ENCODE measurements at places on chromosomes 16 and 17.

DNA sequence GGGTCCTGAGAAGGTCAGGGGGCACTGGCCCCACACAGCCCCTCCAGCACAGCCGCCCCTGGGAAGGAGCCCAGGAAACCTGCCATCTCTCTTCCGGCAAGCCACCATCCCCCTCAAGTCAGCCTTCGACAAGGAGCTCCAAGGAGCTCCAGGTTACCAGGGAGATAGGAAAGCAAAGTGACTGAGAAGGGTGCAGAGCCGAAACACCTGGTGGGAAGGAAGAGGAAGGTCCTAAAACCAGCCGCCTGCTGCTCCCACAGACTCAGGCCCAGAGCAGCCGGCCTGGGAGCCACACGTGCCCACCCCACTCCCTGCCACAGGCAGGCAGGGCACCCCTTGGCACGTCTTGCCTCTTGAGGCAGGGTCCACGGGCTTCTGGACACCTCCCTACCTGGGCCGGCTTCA is 80.7 kb downstream of the TIMM22 start:
- no peak for DNase-seq

DNA sequence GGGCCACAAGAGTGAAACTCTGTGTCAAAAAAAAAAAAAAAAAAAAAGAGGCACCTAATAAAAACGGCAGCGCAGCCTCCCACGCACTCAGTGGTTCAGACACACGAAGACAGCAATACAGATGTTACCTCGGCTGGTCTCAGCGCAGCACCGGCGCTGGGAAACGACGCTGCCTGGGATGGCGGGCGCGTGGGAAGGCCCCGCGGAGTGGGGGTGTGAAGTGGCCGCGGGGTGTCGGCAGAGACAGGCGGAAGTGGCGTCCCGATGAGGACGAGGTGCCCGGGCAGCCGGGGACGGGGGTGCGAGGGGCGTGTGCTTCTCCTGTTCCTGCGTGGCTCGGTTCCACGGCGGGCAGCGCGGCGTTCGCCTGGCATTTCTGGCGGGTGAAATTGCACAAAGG is 179.4 kb downstream of the BANP start:
- no peak for DNase-seq

DNA sequence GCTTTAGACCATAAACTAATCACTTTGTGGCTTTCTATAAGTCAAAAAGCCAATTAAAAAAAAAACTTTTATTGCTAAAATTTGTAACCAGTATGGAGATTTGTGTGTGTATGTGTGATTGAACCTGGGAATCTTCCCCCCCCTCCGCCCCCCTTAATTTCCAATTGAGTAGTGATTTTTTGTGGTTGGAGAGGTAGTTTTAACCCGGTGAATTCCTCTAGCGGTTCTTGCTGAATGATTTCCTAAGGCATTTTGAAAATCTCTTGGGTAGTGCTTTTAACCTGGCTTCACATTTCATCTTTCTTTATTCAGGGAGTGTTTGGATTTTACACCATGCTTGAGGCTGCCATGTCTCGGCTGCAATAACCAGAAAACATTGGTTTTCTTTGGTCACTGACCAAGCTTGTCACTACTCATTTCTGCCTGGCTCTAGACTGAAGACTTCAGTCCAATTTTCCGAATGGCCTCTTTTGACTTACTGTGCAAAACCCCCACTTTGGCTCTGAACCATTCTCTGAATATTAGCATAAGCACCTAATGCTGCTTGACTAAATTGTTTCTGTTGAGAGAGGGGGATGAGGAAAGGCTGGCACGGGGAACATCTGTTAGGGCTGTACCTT is 35.6 kb downstream of the PRKCA start:
- DNase-seq, result peak; percentile 39

- DNase-seq, result no peak
These were observed 24.7 kb downstream of the WIPF2 start for GRCh38 chr17:40243761-40244160.

DNA sequence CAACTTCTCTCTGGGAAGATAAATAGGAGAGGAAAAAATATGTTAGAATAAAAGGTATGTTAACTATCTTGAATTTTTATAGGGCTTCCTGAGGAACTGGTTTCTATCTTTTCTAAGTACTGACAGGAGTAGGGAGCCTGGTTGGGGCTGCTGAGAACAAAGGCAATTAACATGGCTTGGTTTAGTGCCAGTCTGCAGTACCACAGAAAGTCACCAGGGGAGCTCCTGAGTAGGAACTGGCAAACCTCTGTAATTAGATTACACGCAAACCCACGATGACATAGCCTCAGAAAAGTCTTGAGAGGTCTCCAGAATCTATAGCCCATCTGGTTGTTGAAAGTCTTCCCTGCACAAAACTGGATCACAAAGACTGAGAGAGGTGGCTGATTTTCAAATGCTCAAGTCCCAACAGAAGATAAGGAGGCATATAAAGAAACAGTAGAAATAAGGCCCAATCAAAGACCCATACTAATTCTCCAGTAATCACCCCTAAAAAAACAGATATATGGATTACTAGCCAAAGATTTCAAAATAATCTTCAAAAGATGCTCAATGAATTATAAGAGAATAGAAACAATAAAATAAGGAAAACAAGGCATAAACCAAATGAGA is 11.7 kb upstream of the CNTNAP4 start:
- DNase-seq, result no peak

DNA sequence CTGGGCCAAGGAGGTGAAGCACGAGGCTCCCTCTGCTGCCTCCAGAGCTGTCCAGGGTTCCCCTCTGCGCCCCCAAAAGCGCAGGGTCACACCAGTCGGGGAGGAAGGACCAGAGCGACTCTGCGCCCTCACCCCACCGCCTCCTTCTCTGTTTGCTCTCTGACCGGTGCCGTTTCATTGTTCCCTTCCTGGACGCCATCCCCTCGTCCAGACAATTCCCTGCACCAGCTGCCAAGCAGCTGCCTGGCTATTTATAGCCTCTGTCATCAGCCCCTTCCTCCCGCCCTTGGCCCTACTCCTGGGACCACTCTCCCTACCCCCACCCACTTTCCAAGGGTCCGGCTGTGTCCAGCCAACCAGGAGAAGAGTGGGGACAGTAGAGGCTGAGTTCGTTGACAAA is 68.8 kb upstream of the CREBBP start:
- peak; percentile 79 for DNase-seq

- peak; percentile 71 for DNase-seq
These were observed 200.5 kb upstream of the CHMP6 start for GRCh38 chr17:80790981-80791742.

DNA sequence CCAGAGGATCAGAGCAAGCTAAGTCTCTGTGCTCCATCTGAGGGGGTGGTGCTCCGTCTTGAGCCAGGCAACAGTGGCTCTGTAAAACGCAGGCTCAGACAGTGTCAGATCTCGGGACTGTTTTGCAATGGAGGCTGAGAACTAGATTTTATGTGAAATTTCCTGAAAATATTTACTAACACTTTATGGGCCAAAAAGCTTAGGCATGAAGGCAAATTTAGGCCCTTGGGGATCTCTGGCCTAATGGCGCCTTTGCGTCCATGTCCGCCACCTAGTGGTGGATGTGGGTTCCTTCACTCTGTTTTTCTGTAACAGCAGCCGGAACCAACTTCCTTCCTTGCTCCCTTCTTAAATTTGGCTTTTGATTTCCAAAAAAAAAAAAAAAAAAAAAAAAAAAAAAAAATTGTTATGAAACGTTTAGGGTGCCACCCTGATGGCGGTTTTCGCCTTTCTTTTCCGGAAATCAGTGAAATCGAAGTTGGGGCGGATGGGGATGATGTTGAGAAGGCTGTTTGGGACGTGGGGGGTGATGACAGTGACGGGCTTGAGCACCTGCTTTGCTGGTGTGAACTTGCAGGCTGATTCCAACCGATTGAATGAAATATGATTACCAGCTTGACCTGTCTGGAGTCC is 14.0 kb upstream of the ELAC2 start:
- peak; percentile 69 for DNase-seq

DNA sequence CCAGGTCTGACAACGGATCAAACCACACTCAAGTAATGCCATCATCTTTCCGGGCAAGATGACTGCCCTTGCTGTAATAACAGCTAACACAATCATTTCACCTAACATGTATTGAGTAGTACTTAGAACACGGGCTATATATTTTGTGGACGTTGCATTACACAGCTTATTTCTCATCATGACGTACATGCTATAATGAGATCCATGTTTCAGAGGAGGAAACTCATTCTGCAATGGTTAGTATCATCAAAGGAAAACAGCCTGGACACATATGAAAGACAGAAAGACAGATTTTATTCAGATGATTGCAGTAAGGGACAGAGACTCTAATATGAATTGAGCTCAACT is 446.7 kb downstream of the HS3ST3B1 start:
- no peak for DNase-seq

DNA sequence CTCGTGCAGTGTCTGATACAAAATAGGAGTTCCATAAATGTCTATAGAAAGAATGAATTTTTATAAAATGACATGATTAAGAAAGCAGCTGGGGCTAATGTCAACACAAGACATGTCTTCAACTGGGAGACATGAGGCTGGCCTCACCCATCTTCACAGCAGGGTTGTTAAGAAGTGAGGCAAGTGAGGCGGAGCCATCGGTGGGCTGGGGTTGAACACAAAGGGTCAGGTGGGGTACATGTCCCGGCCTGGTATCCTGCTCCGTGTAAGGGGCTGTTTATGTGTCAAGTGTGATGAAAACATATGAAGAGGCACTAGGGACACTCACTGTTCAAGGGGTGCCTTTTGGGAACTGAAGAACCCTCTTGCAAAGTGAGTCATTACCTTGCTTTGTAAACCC is 22.1 kb downstream of the CDK5R1 start:
- no peak for DNase-seq

DNA sequence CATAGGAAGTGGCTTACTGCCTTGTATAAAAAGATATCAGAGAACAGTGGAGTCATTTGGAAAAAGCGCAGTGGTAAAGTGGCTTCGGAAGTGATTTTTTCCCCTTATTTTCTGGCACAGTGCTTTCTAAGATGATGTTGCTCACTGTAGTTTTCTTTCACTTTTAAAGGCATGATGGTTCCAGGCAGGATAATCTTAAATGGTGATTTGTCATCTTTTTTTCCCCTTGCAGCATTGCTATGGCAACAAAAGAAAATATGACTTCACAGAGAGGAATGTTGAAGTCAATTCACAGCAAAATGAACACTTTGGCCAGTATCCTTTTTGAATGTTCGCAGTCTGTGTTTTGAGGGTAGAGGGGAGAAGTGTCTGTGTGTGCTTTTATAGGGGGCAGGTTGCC is 42.5 kb downstream of the GOSR1 start:
- peak; percentile 37 for DNase-seq

DNA sequence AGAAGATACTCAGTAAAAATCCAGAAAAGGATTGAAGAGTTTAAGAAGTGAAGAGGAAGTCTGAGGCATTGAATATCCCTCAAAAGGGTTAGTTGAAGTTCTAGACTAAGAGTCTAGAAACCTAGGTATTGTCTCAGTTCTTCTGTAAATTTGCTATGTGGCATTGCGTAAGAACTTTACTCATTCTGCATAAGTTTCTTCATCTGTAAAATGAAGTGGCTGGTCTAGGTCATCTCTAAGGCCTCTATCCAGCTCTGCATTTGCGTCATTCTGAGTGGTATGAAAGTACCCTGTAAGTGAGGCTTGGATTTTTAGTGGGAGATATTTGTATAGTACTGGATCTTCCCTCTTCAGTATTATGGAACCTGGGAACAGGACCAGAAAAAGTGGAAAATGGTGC is 130.2 kb downstream of the MYO1D start:
- no peak for DNase-seq

DNA sequence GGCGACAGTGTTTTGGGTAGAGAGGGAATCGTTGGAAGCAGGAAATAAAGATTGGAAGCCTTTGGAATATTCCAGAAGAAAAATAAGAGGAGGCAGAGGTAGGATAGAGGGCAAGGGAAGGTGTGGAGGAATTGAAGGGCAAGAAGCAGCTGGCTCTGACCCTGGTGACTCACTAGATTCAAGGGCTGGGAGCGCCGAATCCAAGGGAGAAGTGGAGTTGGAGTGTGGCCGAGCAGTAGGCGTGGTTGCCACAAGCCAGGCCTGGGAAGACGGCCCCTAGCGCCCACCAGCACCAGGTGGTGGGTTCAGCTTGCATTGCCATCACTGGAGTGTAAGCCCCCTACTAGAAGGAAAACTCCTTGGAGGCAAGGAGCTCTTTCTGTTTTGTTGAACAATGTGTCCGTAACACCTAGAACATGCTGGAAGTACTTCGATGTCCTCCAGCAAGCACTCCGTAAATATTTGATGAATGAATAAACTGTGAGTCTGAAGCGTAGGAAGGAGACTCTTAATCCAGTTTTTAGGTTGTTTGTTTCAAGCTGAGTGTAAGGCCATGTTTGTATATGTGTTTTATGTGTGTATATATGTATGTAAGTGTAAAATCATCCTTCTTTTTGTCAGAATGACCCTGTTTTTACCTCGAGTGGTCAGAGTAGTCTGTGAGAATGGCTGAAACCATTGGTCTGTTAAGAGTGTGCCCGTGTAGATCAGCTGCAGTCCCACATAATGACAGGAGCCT is 139.5 kb downstream of the CMIP start:
- DNase-seq, result no peak

GRCh38 chr16:82197540-82198240 is 27.7 kb upstream of the MPHOSPH6 start:
- DNase-seq, result no peak

GRCh38 chr17:34414339-34414738 is 51.3 kb upstream of the CCL1 start:
- no peak for DNase-seq

GRCh38 chr17:60372790-60373483 is 19.0 kb downstream of the USP32 start:
- no peak for DNase-seq

DNA sequence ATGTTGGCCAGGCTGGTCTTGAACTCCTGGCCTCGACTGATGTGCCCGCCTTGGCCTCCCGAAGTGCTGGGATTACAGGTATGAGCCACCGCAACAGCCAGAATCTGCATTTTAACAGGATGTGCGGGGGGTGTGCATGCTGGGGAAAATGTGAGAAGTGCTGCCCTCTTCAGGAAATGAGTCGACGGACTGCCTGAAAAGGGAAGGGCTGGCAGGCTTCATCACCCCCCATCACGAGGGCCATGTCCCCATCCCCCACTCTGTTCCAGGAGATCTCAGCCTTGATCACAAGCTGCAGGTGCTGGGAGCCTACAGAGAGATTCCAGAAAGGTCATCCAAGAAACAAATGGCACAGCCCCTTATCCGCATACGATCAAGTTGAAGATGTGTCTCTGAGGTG is 195.3 kb upstream of the RPL38 start:
- DNase-seq, result no peak

DNA sequence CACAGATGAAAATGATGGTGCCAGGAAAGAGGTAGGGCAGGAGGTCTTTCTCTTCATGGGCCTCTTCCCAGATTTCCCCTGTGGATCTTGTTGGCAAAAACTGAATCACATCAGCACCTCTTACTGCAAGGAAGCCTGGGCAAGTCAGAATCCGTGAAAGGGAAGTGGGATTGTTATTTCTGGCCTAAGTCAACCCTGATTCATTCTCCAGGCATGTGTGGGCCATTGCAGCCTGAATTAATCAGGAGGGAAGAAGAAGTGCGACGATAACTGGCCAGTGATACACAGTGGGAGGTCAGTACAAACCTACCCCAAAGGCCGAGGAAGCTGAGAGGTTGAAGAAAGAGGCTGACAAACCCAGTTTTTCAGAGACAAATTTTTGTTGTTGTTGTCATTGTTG is 17.9 kb upstream of the NSMCE1 start:
- DNase-seq, result peak; percentile 16

Data from eye (tissue), 1 donor.